ENCODE measurements at places on chromosomes 13 and 19.

- DNase-seq, result no peak
Observed at GRCh38 chr13:72384879-72385278, 342.6 kb downstream of the MZT1 start.

DNA sequence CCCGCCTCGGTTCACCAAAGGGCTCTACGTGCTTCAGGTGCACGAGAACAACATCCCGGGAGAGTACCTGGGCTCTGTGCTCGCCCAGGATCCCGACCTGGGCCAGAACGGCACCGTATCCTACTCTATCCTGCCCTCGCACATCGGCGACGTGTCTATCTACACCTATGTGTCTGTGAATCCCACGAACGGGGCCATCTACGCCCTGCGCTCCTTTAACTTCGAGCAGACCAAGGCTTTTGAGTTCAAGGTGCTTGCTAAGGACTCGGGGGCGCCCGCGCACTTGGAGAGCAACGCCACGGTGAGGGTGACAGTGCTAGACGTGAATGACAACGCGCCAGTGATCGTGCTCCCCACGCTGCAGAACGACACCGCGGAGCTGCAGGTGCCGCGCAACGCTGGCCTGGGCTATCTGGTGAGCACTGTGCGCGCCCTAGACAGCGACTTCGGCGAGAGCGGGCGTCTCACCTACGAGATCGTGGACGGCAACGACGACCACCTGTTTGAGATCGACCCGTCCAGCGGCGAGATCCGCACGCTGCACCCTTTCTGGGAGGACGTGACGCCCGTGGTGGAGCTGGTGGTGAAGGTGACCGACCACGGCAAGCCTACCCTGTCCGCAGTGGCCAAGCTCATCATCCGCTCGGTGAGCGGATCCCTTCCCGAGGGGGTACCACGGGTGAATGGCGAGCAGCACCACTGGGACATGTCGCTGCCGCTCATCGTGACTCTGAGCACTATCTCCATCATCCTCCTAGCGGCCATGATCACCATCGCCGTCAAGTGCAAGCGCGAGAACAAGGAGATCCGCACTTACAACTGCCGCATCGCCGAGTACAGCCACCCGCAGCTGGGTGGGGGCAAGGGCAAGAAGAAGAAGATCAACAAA is 2.6 kb downstream of the PCDH17 start:
- no peak for DNase-seq

DNA sequence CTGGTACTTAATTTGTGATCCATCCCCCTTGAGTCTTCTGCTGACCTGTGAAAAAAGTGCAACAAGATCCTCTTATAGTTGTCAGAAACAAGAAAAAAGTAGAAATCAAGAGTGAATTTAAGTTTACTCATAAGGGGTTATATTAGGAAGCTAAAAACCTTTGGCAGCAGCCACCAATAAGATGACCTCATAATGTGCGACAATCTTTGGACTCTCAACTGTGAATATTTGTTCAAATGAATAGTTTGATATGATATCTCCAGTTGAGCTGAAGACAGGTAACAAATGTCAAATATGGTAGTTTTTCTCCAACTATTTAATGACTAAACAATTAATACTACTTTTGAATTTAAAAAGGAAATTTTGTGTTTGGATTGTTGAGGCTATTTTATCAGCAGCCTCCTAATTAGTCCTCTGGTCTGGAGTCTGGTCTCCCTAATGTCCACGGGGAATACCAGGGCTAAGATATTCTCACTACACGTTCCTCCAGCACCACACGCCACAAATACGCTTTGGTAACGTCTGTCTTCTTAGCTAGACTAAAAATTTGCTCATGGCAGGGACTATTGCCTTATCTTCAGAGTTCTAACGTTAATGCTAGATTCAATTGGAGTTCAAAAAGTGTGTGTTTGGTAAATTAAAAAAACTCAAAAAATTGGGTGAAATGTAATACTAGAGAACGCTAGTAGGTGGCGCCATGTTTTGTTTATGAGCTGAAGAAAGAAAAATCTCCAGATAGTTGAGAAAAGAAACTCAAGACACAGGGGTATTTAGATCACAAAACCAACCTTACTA is 51.0 kb upstream of the PDX1 start:
- DNase-seq, result peak; percentile 5

- DNase-seq, result no peak
Observed at GRCh38 chr13:34383728-34384127, 558.3 kb upstream of the NBEA start.

DNA sequence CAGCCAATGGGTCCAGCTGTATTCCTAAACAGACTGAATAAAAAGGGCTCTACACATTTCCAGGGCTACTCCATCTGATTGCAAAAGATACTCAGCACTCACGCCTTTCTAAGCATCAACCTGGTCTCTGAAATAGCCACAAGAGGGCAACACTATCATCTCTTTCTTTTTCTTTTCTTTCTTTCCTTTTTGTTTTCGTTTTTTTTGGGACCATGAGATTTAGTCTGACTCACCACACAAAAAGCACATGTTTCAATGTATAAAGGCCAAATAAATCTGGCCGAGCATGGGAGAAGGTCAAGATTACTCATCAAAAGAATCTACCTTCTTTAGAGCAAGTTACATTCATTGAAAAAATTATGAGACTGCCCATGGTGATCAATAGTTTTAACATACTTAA is 805.6 kb upstream of the ARGLU1 start:
- no peak for DNase-seq

DNA sequence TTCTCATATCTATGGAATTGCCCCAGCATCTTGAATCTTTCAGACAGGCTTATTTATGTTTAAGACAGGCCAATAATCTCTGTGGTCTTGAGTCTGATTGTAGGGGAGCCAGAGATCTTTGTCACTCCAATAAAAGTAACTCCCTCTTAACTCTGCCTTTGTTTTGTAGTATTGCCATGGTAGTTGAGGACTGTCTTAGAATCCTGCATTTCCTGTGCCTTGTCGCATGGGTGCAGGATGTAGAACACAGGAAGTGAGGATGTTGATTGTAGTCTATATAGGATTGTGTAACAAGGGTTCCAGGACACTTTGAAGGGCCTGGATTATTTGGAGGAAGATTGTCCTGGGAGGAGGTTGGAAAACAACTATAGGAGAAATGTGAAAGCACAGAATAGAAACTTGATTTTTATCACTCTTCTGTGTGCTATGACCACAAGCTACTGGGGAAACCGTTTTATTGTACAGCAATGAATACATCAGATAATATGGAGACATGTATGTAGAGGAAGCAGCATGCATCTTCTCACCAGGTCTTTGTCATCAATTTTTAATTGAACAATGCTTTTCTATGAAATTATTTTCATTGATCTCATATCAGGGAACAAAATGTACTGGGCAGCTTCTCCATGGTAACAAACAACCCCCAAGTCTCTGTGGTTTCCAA is 411.7 kb downstream of the FGF9 start:
- DNase-seq, result no peak

All from activated CD4-positive, alpha-beta T cell treated with anti-CD3 and anti-CD28 coated beads, Interleukin-2, Interleukin-6, amounts not matched to agents 100 ng/mL and 50 ng/mL, durations not matched to agents 16 hours and 8 hours (primary cell).